NCI-H1092 (cell line): ENCODE measurements at places on chromosomes 1 and 21.
A peak's percentile ranks its signal among the peaks of the same experiment; 100 is the strongest.

DNA sequence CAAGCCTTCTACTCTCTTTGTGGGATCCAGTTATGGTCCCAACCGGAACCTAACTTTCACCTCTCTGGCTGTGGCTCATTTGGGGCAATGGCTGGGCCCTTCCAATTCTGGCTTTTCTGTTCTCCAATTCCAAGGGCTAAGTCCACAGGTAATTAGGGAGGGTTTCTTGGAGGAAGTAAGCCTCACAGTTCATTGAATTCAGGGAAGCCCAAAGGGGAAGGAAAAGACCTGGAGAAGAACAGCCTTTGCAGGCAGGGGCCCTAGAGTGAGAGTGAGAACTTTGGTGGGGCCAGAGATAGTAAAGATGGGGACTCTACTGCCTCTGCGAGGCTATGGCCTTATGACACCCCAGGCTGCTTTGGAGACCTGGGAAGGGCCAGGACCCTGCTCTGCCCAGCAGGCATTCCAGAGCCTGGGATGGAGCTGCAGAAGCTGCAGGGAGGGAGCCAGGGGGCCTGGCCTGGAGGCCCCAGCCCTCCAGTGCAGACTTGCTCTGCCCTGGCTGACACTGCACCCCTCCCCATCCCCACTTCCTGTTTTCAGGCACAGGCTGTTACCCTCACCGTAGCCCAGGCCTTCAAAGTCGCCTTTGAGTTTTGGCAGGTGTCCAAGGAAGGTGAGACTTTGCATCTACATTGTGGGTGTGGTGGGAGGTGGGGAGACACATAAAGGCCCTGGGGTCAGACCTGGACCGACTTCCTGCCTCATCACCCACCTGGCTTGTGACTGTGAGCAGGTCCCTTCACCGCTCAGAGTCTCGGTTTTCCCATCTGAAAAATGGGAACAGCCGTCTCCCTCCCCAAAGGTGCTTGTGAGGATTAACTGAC is 18.9 kb downstream of the LDLRAP1 start:
- no peak for DNase-seq

GRCh38 chr21:45234127-45234526 is 53.6 kb downstream of the POFUT2 start:
- DNase-seq = no peak

GRCh38 chr21:45873866-45874265 is 107.7 kb upstream of the COL6A1 start:
- no peak for DNase-seq

DNA sequence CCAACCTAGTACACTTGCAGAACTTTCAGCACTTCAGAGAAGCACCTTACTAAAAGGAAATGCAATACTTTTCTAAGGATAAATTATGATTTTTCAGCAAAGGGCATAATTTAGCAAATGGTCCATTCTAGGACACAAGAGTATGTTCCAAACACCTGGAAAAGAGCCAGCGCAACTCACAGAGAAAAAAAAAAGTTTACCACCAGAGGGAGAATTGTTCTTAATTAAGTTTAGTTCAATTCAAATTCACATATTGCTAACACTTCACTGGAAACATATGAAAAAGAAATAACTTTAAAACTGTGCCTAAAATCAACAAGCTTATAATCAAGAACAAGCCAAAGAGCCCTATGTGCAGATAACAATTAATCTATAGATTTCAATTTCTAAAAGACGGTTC is 338.1 kb downstream of the SEC16B start:
- DNase-seq = no peak

DNA sequence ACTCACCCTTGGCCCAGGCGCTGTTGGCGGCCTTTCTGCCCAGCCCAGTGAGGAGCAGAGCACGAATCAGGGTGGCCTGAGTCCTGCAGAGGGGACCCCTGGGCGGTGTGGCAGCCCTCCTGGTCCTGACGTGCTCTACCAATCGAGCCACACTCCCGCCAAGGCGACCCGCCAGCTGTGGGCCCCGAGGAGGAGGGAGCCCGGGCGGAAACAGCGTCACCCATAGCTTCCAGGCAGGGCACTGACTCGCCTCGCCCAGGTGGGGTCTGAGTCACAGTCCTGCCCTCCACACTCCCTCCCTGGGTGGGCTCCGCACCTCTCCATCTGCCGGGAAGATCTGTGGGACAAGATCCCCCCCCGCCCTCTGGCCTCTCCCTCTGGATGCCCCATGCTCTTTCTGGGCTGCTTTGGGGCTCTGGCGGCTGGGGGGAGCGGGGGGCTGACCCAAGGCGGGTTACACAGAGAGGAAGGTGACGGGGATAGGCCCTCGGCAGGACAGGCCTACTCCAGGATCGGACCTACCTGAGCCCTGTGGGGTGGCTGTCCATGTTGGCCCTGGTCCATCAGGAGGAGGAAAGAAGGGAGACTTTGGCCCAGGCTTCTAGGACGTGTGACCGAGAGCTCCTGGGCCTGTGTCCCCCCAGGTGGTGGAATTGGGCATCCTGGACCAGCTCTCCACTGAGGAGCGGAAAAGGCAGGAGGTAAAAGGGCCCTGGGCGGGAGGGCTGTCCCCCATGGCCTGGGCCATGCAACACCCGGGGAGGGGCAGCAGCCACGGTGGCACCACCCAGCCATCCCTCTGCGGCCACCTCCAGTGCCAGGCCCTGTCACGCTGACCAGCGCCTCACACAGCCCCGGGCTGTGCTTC is 14.0 kb downstream of the ARHGEF16 start:
- no peak for DNase-seq

- no peak for DNase-seq
Measured at GRCh38 chr1:206075786-206076755, 23.1 kb downstream of the RHEX start.

DNA sequence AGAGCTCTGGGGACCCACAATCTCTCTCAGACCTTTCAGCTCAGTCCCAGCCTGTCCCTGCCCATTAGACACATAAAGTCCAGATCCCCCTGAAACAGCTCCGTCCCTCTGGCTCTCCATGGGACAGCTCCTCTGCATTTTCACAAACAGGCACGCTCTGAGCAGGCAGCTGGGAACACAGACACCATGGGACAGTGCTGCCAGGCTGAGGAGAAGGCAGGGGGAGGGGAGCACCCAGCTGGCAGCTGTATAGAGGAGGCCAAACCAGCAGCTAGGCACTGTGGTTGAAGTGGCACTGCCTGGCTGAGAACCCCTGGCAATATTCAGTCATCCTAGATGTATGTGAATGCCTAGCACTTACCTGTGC is 2.0 kb downstream of the TMEM63A start:
- DNase-seq = no peak

GRCh38 chr1:216237927-216238542 is 185.2 kb downstream of the USH2A start:
- no peak for DNase-seq

DNA sequence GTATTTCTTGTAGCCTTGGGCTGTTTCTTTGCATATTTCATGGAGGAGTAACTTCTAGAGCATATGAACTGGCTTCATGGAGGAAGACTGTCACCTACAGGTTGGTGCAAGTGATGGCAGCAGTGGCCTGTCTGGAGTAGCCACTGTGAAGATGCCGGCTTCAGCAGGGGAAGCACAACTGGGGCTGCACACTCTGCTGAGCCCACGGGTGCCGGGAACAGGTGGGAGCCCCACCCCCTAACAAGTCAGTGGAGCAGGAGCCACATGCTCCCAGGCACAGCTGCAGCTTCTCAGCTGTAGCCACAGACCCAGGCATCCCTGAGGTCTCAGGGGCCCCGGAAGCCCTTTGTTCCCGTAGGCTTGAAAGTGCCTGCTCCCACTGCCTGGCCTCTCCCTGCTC is 43.2 kb upstream of the C1orf185 start:
- DNase-seq = no peak

- DNase-seq = peak; percentile 58
Measured at GRCh38 chr1:6490181-6491080, 1.0 kb downstream of the PLEKHG5 start.

GRCh38 chr1:110787328-110788071 is 85.4 kb upstream of the CD53 start:
- no peak for DNase-seq

DNA sequence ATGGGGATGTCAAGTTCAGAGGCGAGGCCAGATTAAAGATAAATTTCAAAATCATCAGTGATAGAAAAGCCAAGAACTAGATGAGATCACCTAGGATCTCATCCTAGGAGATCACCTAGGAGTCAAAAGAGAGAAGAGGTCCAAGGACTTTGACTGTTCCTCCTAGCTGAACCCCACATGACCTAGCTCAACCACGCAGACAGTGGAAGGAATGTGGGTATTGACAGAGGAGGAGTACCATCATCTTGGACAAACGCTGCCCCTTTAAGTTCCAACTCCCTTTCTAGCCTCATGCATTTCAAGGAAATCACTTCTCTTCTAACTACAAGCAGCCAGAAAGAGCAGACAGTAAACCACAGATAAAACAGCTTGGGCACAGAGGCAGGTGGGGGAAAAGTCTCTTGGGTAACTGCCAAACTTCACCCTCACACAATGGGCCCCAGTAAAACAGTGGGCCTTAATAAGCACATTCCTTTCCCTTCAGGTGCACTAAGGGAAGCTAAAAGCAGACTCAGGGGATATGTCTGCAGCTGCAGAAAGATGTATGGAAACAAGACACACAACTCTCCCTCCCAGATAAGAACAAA is 12.5 kb upstream of the FAM76A start:
- DNase-seq = no peak

- no peak for DNase-seq
Measured at GRCh38 chr1:119209596-119210295, 69.3 kb upstream of the WARS2 start.

DNA sequence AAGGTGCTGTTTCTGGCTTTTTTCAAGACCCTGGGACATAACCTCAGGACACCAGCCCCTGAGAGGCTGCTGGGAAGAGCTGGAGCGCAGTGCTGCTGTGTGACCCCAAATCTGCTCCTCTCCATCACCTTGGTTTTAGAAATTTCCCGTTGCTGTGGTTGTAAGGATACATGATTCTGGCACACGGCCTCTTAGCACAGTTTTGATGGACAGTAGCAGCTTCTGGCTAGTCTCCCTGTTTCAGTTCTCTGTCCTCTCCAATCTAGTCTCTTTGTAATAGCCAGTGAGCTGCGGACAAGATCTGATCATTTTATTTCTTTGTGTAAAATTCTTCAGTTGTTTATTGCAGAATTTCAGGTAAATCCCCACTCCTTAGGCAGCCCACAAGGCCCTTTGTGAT is 3.1 kb downstream of the CLIC6 start:
- DNase-seq = no peak

GRCh38 chr1:54392401-54392800 is 13.8 kb downstream of the SSBP3 start:
- no peak for DNase-seq

GRCh38 chr1:24098943-24099638 is 12.8 kb downstream of the MYOM3 start:
- no peak for DNase-seq

DNA sequence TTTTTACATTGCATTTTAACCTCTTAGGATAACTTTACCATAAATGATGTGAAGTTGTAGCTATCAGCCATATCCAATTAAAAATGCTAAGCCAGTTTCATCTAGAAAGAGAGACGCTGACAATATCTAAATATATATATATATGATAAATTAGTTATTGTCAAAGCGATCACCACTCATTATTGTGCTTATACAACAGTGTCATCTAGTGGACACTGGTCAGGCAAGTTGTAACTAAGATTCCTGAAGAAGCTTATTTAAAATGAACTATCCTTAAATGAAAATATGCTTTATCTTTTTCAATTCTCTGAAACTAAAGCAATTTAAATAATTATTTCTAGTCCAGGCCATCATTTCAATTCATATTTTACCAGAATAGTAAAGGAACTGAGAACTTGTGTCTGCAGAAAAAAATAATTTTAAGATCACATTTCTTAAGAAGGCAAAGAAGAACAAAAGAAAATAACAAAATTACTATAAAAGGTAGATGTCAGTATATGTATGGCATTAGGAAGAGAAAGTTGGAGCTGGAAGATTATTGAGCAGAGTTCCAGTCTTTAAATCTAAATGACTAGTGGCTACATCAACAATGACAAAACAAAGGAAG is 193.3 kb upstream of the SNX7 start:
- DNase-seq = peak; percentile 29

GRCh38 chr1:223739366-223740037 is 27.2 kb downstream of the CAPN2 start:
- no peak for DNase-seq

DNA sequence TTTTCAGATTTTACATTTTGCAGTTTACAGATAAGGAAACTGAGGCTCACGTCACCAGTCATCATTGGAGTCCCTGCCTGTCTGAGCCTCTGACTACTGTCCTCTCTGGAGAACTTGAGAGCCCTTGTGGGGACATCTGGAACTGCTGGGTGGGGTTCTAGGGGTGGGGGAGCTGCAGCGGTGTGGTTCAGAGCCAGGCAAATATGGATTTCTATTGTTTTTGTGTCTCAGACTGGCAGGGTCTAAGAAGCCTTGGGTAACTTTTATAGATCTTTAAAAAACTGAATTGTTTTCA is 46.9 kb downstream of the IER5 start:
- no peak for DNase-seq

DNA sequence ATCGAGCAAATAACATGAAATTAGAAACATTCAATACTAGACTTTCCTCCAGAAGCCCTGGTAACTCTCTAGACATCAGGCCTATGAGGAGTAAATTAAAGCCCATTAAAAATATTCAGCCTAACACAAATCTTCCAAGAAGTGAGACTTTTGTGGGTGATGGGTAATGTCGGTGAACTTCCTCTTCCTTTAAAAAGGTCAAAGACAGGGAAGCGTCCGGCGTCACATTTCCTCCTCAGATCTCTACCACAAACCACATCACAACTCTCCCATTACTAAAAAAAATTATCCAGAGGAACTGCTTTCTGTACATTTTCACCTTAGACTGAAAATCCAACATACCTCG is 1.4 kb downstream of the EIF4G3 start:
- DNase-seq = no peak

- DNase-seq = no peak
Measured at GRCh38 chr1:230256896-230257295, 169.2 kb downstream of the PGBD5 start.

GRCh38 chr1:20723159-20723536 is 5.3 kb upstream of the KIF17 start:
- no peak for DNase-seq

DNA sequence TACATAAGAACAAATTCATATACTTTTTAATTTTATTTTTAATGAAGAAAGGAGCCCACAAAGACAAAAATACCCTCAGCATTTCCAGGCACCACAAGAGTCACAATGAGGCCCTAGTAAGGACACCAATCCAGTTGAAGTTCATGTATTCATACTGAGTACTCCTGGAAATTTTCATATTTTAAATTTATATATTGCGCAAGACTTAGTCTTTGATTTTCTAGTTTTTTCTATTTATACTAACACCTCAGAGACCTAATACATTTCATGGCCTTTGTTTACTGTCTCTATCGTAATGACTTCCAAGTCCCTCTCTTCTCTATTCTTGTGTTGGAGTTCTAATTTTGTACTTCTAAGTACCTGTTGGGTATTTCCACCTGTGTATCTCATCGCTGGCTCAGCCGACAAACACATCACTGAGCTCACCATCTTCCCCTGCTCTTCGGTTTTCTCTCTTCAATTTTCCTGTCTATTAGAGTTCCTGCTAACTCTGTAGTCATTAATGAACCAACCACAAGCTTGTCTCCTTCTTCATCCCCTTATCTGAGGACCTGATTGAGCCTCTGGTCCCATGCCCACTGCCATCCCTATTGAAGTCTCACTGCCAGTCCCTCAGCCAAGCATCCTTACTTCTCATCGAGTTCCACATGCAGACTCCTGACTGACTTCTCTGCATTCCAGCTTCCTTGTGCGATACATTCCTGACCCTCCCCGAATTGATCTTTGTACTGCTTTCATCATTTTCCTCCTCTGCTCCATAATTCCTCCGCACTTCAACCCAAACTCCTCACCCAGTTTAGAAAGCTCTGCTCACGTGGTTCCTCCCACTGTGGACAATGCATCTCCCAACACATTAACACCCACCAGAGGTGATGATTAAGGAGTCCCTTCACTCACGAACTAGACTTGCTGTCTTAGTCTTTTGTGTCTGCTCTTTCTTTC is 17.3 kb upstream of the IRF2BP2 start:
- DNase-seq = no peak
